Stimulated activated CD8-positive, alpha-beta memory T cell treated with anti-CD3 and anti-CD28 coated beads, Interleukin-4, amount 100 ng/mL, for 4 hours (primary cell): ENCODE measurements at places on chromosomes 12 and 14.

- no peak for DNase-seq
These were observed 46.9 kb downstream of the COCH start for GRCh38 chr14:30921305-30921704.

- no peak for DNase-seq
These were observed 345.7 kb downstream of the BMP4 start for GRCh38 chr14:53610947-53611346.

DNA sequence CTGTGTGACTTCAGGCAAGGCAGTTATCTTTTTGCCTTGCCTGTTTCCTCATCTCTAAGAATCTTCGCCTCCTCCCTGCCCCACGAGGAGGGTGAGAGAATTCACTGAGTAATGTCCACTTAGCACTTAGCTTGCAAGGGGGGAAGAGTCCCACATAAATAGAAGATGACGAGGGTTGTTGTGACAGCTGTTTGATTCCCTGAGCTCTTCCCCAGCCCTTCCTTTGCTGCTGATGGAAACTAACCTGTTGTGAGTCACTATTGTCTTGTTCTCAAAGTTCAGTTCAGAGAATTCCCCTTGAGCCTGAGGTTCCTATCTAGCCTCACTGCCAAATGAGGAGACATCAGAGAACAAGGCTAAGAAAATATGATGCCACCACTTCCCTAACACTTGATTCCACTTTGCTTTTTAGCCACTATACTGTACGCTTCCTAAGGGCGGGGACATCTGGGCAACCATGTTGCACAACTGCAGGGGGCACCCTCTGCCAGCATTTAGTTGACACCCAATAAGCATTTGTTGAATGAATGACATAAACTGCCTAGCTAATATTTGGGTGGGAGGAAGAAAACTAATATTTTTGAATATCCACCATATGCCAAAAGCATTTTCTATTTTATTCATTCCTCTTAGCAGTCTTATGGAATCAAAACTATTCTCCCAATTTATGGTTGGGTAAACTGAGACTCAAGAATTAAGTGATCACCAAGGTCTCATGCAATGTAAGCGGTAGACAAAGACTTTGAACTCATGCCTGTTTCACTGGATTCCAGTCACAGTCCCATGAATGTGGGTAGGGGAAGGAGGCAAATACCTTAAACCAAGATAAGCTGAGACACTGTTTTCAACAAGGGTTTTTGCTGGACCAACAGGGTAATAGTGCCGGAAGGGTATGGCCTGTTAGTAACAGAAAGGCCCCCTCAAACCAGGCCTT is 77.6 kb downstream of the ZFP36L1 start:
- DNase-seq, result no peak

DNA sequence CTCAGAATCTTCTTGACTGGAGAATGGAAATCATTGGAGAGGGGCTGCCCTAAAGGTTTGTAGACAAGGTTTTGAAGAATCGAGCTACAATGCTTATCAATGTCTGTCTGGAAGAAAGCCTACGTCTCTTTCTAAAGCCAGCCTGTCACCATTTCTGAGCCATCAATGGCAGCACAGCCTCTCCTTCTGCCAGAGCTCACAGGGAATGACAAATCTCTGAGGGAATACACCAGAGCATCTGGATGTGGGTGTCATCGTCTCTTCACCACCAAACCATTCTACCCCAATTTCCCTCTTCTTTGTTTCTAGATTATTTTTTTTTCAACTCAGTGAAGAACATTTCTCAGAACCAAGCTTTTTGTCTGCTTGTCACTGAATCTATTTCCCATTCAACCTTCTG is 349.7 kb downstream of the EMP1 start:
- DNase-seq, result no peak

- DNase-seq, result no peak
These were observed 204.5 kb upstream of the TBX3 start for GRCh38 chr12:114888448-114888847.

DNA sequence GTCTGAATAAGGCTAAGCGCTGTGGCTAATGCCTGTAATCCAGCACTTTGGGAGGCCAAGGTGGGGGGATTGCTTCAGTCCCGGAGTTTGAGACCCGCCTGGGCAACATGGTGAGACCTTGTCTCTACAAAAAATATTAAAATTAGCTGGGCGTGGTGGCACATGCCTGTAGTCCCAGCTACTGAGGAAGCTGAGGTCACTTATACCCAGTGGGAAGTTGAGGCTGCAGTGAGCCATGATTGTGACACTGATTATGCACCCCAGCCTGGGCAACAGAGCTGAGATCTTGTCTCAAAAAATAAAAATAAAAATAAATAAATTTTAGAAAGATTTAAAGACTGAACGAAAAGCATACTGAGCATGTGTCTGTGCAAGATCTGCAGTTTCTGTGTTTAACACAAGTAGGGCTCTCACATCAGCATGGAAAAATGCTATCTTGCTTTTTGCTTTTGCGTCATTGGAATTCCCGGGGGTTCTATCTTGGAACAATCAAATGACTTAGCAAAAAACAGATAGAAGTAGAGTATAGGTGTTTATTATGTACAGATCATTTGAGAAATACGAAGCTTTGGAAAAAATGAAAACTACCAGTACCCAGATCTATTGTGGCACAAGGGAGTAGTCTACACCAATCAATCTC is 161.9 kb downstream of the CAPZA3 start:
- DNase-seq, result no peak

- no peak for DNase-seq
These were observed 59.2 kb downstream of the RASSF8 start for GRCh38 chr12:26017484-26018211.
